ENCODE measurements at places on chromosomes 13 and 19.

- no peak for DNase-seq
Measured at GRCh38 chr13:33129886-33130285, 113.7 kb downstream of the KL start.

- DNase-seq, result no peak
Measured at GRCh38 chr13:65584126-65584525, 1646.0 kb downstream of the PCDH9 start.

- DNase-seq, result no peak
Measured at GRCh38 chr19:5954293-5954692, 23.6 kb downstream of the RANBP3 start.

DNA sequence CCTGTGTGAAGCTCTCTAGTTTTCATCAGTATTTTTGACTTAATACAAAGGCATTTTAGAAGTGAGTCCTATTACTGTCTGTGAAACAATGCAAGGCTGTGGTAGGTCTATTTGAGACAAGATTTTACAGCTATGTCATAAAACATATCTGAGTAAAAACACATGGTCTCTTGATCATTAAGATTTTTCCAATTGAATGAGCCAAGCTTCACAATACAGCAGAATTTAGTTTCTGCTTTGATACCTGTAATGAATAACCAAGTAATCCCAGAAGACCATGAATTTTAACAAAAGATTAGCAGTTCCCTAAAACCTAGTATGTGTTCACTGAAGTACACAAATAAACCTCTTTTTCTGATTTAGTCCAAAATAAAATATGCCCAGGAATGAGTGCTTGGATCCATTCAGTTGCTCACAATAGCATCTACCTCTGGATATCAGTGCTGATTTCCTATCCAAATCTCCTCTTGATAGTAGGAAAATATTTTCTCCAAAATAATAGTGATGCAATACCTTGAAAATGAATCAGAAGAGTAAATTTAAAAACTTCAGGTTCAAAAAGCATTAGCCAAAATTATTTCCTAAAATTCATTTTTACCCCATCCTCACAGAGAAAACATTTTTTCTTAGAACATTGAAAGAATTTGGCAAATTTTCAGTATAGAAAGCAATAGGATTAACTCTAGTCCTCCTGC lies 533.5 kb upstream of the SGCG start:
- DNase-seq, result no peak

DNA sequence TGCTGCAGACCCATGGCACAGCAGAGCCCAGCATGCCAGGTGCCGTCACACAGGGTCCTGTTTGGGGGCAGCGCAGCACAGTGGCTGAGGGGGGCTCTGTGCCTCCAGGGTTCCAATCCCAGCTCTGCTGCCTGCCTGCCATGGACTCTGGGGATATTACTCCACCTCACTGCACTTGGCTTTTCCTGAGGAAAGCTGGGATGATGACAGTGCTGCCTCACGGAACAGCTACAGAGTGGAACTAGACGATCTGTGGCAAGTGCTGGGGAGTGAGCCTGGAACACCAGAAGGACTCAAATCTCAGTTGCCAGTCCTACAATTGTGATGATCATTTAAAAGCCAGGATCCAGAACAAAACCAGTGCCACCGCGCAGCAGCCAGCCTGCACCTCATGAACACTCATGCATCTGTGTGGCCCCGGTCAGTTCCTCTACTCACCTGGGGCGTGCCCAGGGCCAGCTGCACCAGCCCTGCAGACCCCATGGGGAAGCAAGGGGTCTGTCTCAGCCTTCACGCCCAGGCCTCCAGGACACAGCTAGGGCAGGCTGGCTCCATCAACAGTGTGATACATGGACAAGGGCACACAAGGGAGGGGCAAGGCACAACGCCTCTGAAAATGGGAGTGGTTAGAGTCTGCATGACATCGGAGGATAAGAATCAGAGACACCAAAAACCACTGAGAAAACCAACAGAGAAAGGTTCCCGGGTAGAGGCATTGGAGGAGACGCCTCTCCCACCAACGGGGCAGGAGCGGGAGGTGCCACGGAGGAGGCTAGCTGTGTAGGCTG lies 55.2 kb downstream of the ATP7B start:
- peak; percentile 78 for DNase-seq
